ENCODE measurements at places on chromosomes 1 and 21. TPM values are rescaled to one million over a fixed set of nuclear protein-coding genes. Genes with fewer than 3 reads are reported as not detected.

PTPN22 gene
- total RNA-seq: 74.6 TPM

HSPA6 gene
- total RNA-seq: 0.07 TPM

RGS4 gene
- not detected for total RNA-seq

SOX13 gene
- 1.3 TPM for total RNA-seq

TNFRSF9 gene
- total RNA-seq: 0.62 TPM

HMGCS2 gene
- total RNA-seq: not detected

CCDC24 gene
- 1.3 TPM for total RNA-seq

GRIK1 gene
- total RNA-seq: not detected

PTPRF gene
- total RNA-seq: 0.42 TPM

LIN28A gene
- not detected for total RNA-seq

PRRX1 gene
- total RNA-seq: not detected

FCRL5 gene
- not detected for total RNA-seq

MEAF6 gene
- total RNA-seq: 68.8 TPM

SLC5A9 gene
- total RNA-seq: not detected

RGS8 gene
- total RNA-seq: not detected

SIPA1L2 gene
- total RNA-seq: 0.62 TPM

RAB25 gene
- total RNA-seq: 0.50 TPM

KRTAP10-8 gene
- total RNA-seq: not detected

TNFAIP8L2 gene
- total RNA-seq: 33.7 TPM

PLA2G2F gene
- not detected for total RNA-seq

UMODL1 gene
- 0.10 TPM for total RNA-seq

SLC37A1 gene
- total RNA-seq: 19.2 TPM

HAO2 gene
- not detected for total RNA-seq

HES3 gene
- not detected for total RNA-seq

CELA2B gene
- not detected for total RNA-seq

HHIPL2 gene
- total RNA-seq: 0.33 TPM

TMEM200B gene
- not detected for total RNA-seq

MIXL1 gene
- not detected for total RNA-seq

SUSD4 gene
- total RNA-seq: 4.8 TPM

SLC44A5 gene
- not detected for total RNA-seq

CBS gene
- 31.7 TPM for total RNA-seq

FAM151A gene
- total RNA-seq: not detected

MMP23B gene
- total RNA-seq: 1.8 TPM

OR6K3 gene
- not detected for total RNA-seq

ITPKB gene
- total RNA-seq: 61.1 TPM

LCE1E gene
- total RNA-seq: not detected

UTS2 gene
- total RNA-seq: 0.17 TPM

PCBP3 gene
- total RNA-seq: 5.8 TPM

ANGPTL1 gene
- not detected for total RNA-seq

RCC1 gene
- 76.5 TPM for total RNA-seq

CAPZA1 gene
- total RNA-seq: 303 TPM

TBX15 gene
- total RNA-seq: not detected

HSD17B7 gene
- total RNA-seq: 23.8 TPM

CRABP2 gene
- total RNA-seq: 0.77 TPM
